ENCODE measurements at places on chromosomes 11 and 22.

DNA sequence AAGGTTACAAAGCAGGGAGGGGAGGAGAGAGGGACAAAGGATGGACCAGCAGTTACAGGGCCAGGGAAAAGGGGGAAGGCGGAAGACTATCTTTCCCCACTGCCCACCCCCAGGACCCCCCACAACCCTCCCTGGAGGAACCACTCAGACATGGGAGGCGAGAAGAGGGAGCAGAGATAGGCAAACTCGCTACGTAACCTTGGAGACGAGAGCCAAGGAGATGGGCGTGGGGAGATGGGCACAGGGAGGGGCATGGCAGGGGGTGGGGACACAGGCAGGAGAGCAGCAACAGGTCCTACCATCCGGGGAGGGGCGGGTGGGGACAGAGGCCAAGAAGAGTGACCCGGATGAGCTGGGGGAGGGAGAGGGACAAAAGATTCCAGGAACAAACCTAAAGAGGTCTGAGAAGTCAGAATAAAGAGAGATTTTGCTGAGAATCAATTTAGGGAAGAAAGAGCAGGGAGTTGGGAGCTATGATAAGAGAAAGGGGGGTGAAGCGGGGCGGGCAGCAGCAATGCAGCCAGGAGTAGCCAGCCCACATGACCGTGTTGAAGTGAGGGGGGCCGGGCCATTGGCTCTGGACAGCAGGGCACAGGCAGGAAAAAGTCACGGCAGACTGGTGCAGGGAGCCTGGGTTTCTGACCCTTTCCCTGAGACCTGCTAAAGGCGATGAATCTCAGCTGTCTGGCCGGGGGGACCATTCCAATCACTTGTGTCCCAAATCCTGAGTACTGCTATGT, 128.4 kb downstream of the BUD13 start:
- DNase-seq = no peak

GRCh38 chr11:28702450-28702790, 594.2 kb downstream of the METTL15 start:
- no peak for DNase-seq

GRCh38 chr22:24115247-24116207, 65.8 kb upstream of the SUSD2 start:
- DNase-seq = no peak

GRCh38 chr22:44351685-44352377, 39.1 kb upstream of the SHISAL1 start:
- no peak for DNase-seq

GRCh38 chr11:45436118-45436517, 150.0 kb upstream of the SYT13 start:
- no peak for DNase-seq

- DNase-seq = no peak
Measured at GRCh38 chr11:43866520-43866919, 14.1 kb upstream of the ALKBH3 start.

DNA sequence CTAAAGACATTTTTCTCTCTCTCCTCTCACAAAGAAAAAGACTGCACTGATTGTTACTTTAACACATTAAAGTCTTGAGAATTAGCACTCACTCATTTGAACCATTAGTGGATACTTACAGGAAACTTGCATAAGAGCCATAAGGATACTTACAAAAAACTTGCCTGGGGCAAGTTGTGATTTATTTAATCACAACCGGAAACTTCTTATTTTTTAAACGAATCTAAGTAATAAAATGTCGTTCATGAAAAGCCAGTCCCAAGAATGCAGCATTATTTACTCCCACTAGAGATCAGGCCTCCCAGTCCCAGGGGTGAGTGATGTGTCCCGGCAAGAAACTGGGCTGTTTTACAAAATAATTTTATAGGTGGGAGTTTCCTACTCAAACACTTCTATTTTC, 59.3 kb upstream of the TTC12 start:
- no peak for DNase-seq

- DNase-seq = no peak
Measured at GRCh38 chr11:43917851-43918250, 24.6 kb upstream of the C11orf96 start.

GRCh38 chr11:55669376-55669775, 7.4 kb downstream of the OR4C6 start:
- no peak for DNase-seq

- no peak for DNase-seq
Measured at GRCh38 chr11:76172583-76172982, 33.7 kb downstream of the WNT11 start.

- no peak for DNase-seq
Measured at GRCh38 chr22:20436307-20436767, 1.3 kb downstream of the SCARF2 start.

DNA sequence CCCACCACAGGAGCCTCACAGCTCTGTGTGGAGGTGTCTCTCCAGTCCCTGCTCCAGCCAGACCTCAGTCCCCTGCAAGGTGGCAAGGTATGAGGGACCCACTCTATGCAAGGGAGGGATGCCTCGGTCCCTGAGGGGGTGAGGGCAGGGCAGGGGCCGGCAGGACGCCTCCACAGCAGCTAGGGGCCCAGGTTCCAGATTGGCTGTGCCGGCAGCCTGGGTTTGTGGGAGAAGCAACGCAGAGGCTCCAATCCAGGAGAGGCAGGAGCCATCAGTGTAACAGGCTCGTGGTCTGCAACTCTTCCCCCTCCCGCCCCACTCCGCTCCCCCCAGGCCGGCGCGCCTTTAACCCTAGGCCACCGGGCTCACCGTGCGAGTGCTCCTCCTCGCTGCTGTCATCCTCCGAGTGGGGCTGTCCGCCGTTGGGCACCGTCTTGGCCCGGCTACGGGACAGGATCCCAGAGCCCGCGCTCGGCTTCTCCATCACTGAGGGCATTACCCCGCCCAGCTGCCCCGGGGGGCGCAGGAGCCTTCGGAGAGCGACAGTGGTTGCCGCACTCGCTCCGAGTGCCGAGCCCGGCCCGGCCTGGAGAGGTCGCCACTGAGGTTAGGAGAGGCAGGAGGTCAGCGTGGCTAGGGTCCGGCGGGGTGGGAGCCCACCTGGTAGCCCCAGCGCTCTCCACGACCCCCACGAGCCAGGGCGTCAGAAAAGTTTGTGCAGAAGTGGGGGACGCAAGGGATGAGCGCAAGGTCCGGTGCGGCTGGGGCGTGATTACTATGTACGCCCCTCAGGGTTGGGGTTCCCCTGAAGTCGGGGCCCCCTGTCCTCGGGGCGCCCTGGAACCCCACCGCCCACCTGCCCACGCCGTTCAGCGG, 765 bp downstream of the RCOR2 start:
- peak; percentile 48 for DNase-seq

DNA sequence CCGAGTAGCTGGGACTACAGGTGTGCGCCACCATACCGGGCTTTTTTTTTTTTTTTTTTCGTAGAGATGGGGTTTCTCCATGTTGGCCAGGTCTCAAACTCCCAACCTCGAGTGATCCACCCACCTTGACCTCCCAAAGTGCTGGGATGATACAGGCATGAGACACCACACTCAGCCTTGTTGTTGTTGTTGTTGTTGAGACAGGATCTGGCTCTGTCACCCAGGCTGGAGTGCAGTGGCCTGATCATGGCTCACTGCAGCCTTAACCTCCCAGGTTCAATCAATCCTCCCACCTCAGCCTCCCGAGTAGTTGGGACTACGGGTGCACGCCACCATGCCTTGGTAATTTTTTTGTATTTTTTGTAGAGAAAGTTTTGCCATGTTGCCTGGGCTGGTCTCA, 23.4 kb upstream of the CLDN5 start:
- no peak for DNase-seq

DNA sequence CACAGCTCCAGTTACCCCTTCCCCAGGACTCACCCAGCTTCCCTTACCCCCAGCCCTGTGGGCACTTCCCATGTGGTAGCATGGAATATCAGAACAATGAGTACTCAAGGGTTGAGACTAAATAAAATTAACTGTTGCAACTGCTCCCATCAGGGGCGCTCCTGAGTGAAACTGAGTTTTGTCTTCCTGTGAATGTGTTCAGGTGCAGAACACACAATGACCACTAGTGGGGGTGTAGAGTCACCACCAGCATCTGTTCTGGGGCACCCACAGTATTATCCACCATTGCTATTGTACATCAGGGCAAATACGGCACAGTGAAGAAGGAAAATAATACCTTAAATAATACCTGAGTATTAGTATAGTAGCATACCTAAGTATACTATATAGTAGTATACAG, 689.7 kb downstream of the TBC1D22A start:
- DNase-seq = no peak

GRCh38 chr11:120795185-120795584, 228.7 kb upstream of the TBCEL start:
- no peak for DNase-seq

DNA sequence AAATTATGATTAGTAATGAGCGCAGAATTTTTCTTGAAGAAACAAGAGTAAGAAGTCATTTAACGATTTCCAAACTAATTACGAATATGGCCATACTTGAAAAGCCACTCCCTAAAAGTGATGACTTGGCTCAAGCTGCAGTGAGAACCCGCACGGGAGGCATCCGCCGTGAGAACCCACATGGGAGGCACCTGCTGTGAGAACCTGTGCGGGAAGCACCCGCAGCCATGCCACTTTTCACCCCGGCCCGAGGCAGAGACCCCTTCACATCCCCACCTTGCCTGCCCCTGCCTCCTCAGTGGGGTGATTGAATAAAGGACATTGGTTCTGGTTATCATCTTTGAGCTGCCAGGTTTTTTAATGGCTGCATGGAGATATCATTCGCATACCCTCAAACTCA, 89.7 kb downstream of the BRD1 start:
- no peak for DNase-seq

- DNase-seq = no peak
Measured at GRCh38 chr11:134453441-134453840, 41.4 kb upstream of the B3GAT1 start.

DNA sequence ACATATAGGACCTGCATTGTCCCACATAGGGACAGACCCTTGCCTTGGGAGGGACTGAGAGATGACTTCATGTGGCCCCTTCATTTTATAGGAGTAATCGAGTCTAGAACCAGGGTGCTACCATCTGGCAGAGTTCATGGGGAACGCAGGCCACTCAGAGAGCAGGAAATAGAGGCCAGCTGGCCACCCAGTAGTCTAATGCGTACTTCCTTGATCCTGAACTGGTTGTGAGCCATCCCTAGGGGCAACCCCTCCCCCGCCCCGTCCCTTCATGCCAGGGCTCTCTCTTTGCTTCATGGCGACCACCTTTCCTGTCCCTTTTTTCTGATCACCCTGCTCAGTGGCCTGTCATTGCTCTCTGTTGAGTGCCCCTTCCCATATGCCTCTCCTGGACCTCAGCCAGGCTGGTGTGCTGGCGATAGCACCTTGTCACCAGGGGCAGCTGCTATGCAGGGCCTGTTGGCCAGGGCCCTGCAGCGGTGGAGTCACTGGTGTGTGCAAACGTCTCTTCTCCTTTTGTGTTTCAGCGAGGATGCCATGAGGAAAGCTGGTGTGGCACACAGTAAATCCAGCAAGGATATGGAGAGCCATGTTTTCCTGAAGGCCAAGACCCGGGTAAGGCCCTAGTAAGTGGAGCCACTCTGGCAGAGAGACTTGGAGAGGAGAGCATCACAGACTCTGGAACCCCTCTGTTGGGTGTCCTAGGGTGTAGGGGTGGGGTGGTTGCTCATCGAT, 29.3 kb downstream of the MED15 start:
- DNase-seq = no peak

DNA sequence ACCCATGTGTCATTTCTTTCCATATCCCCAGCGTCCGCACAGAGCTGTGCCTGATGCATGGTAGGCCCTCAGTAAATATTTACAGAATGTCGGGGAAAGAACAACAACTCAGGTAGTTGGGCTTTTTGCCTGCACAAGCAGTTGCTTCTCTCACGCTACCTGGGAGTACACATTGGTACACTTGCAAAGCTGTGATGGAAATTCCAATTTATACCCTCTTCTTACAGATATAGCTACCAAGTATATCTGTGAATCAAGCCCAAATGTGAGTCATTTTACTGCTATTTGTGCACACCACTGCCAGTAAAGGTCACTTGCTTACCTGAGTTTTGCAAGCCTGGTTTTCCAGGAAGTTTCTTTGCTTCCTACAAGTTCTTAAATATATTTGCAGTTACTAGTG, 333.0 kb upstream of the NARS2 start:
- no peak for DNase-seq

DNA sequence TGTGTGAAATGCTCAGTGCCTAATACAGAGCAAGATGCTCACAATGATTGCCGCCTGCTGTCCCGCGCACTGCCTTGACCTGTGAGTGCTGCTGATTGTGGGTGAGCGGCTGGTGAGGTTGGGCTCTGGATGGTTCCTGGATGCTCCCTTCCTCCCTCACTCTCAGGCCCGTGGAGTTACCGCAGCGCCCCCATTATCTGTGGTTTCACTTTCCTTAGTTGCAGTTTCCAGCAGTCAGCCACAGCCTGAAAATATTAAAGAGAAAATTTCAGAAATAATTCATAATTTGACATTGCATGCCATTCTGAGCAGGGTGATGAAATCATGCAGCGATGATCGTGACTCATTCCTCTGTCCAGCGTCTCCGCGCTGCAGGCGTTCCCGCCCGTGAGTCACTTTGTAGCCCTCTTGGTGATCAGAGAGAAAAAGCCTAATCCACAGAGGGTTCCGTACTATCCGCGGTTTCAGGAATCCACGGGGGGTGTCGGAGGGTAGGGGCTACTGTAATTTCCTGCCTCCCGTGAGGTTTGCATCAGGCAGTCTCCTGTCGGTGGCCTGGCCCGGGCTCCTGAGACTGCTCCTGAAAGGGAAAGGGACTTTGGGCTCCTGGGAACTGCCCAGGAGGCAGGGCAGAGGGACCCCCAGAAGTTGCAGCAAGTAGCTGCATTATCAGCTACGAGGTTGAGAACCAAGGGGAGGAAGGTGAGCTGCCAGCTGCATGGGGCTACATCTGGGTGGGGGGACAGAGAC, 10.6 kb downstream of the RPL3 start:
- DNase-seq = no peak

DNA sequence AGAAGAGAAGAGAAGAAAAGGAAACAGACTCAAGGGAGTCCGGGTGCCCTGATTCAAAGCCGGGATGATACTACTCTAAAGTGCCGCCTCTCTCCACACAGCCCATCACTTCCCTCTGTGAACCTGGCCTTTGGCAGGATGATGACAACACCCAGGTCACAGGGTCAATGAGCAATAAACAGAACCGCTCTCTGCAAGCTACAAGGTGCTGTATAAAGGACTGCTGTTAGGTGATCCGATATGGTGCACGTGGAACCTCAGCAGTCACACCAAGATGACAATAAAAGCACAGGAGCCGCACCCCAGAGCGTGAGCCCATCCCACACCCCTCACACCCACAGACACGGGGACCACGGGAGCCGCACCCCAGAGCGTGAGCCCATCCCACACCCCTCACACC, 10.7 kb downstream of the TTLL1 start:
- DNase-seq = no peak

DNA sequence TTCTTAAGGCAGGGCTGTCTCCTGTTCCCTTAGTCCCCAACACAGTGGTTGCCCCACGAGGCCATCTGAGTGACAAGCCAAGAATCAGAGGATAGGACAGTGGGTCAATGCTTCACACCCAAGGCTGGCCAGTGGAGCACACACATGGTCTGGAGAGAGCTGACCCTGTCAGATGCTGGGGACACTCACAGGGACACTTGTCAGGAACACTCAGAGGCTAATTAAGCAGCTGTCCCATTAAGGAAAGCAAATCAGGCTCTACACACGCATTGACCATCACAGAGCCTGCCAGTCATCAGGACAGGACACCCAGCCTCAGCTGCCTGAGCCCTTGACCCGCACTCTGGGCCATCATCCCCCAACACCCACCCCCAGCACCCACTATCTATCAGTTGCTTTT, 18.2 kb downstream of the GDPD5 start:
- peak; percentile 26 for DNase-seq
